Fibroblast of skin of right quadriceps (primary cell): ENCODE measurements at places on chromosomes 16 and 17.

- no peak for DNase-seq
Measured at GRCh38 chr16:51305337-51305736, 154.3 kb upstream of the SALL1 start.

DNA sequence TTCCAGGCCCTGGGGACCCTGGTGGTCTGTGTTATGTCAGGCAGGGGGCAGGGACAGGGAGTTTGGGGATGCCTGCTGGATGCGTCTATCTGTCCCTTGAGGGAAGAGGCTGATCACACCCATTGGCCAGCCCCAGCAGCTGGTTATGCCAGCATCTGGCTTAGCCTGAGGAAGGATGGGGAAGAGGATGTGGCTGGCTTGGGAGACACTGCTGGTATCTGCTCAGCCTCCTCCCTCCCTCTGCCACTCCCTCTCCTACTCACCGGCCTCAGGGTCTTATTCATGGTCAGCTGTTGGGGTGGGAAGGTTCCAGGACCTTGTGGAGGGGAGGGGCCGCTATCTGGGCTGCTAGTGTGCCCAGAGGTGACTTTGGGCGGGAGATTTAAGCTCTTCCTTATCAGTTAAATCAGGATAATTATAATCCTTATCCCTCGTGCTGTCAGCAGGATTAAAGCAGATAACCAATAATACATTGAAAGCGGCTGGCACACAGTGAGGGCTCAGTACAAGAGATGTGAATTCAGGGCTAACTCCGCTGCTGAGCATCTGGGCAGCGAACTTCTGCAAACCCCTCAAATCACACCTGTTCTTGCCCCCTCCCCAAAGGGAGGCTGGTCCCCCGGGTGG is 36.0 kb upstream of the MLKL start:
- no peak for DNase-seq

DNA sequence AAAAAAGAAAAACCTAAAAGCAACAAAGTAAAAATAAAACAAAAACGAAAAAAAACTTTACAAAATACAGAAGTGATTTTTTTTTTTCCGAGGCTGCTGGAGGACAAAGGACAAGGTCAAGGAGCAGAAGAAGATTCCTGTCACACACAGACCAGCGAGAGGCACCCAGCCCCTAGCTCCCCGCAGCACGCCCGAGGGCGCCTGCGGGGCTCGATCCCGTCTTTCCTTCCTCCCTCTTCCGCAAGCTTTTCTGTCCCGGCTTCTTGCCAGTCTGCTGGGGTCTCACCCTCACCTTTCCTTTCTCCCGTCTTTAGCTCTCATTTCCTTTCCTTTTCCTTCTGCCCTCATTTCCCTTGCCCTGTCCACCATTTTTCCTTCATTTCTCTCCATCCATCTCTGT is 66.1 kb upstream of the DNAH17 start:
- DNase-seq, result no peak

GRCh38 chr17:67322042-67322787 is 44.2 kb downstream of the PSMD12 start:
- DNase-seq, result no peak

DNA sequence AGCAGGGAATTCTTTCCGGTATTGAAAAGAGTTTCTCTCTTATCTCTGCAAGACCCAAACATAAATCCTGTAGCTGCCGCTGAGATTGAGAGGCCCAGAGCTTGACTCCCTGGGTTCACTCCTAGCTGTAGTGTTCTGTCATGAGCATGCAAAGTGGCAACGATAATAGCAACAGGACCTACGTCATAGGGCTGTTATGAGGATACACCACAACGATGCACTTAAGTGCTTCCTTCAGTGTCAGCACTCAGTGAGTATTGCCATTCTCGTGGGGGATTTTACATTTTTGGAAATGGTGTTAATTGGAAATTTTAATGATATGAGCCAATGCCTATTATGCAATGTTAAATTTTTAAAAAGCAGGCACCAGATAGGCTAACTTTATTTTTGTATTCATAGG is 199.8 kb downstream of the CYLD start:
- DNase-seq, result no peak

DNA sequence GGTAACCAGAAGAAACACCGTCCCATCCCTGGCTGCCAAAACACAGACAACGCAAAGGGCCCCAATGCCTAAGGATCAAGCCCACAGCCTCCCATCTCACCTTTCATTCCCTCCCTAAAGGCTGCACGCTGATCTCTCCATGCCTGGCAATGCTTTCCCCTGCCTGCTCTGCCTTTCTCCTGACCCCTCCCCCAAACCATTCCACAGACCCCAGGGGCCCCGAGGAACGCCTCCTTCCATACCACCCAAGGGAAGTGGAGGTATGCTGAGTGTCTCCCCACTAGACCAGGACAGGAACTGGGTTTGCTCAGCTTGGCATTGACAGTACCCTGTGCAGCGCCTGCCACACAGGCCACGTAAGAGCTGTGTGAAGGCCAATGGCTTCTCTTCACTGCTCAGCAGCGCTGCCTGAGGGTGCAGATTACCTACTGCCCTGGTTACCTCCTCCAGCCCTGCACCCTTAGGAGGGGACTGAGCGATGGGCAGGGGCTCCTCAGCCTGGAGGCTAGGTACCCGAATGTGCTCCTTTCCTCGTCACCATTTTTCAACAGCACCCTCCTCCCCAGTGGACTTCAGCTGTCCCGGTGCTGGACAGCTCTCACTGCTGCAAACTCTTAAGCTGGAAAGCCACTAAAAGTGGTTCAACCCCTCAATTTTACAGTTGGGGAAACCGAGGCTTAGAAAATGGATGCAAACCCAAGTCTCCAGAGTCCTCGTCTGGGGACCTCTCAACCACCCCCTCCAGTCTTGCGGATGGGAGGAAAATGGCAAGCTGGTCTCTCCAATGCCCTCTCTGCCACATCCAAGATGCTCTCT is 45.0 kb downstream of the SRCIN1 start:
- DNase-seq, result peak; percentile 9

- DNase-seq, result peak; percentile 83
Measured at GRCh38 chr16:88784074-88784855, 755 bp downstream of the PIEZO1 start.

GRCh38 chr17:46790216-46790615 is 28.3 kb downstream of the WNT3 start:
- no peak for DNase-seq

DNA sequence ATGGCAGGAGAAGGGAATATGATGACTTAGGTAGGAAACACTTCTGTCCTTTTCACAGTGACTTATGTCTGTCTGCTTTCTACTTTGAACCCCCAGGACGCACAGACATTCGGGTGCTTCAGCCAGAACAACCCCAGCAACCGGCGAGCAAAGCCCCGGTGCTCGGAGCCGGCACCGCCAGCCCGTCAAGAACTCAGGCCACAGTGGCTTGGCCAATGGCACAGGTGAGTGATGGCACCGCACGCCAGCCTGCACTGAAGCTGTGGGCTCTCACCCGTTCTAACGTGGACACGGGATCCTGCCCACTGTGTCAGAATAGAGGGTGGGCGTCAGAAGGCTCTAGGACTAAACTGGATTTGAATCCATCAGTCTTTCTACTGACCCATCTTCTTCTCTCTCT is 79.4 kb upstream of the CLEC18A start:
- no peak for DNase-seq

GRCh38 chr17:39104046-39104445 is 47.4 kb downstream of the PLXDC1 start:
- DNase-seq, result no peak

DNA sequence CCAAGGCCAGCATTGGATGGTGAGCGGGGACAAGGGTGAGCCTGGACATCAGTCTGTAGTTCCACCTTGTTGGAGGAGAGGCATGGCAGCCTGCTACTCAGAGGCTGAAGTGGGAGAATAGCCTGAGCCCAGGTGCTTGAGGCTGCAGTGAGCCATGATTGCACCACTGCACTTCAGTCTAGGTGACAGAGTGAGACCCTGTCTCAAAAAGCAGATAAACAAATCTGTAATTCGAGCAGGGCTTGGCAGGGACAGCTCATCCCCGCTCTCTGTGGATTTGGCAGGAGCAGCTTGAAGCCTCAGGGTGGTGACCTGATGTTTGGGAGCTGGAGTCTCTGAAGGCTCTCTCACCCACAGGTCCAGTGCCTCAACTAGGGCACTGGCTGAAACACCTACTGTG is 38.6 kb upstream of the ZCCHC14 start:
- DNase-seq, result no peak

DNA sequence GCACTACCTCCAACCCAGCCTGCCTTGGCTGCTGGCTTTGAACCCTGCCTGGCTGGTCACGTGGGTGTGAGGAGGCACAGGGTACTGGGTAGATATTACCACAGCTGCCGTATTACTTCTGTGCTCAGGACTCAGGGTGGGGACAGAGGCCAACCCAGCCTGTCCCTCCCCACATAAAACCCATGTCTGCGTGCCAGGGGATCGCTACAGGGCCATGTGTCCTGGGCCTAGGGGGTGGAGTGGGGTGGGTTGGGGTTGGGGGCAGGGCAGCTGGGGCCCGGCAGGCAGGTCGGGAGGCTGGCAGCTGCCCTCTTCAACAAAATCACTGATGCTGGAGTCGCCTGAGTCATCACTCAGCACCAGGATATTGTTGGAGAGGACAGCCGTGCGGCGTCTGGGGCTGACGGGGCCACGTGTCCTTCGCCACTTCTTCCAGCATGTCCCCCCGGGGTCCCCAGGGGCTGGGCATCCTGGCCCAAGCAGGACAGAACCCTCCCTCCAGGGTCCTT is 39.7 kb upstream of the PVALEF start:
- no peak for DNase-seq

DNA sequence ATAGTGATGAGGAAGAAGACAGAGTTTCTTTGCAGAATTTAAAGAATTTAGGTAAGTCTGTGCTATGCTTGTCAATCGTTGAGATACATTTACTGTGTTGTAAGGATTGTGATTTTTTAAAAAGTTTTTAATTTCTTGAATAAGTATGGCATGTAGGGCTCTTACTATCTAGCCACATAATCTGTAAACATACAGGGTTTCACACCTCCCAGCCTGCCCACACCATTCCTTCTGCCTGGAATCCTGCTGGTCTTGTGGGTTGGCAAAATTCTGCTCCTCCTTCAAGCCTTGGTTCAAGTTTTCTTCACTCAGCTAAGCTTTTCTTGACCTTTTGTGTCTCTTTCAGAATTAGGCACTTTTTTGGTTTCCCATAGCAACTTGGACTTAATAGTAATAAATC is 7.5 kb downstream of the ZNHIT3 start:
- DNase-seq, result no peak

- DNase-seq, result peak; percentile 44
Measured at GRCh38 chr17:32461853-32462617, 17.7 kb downstream of the PSMD11 start.

DNA sequence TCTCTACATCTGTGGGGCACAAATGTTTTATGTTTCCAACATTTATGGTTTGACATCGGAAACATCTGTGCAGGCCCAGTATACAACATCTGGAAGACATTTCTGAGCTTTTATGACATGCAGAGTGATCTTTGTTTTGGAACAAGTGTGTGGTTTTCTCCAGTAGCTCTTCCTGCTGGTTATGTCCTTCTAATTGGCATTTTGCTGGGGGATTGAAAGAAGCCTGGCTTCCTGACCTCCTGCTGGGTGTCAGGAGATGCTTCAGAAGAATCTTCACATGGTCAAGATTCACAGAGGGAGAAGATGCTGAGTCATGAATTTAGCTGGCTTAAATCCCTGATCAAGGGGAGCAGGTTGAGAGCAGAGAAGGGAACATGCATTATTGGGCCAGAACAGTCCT is 279.5 kb upstream of the MYOCD start:
- DNase-seq, result peak; percentile 79

DNA sequence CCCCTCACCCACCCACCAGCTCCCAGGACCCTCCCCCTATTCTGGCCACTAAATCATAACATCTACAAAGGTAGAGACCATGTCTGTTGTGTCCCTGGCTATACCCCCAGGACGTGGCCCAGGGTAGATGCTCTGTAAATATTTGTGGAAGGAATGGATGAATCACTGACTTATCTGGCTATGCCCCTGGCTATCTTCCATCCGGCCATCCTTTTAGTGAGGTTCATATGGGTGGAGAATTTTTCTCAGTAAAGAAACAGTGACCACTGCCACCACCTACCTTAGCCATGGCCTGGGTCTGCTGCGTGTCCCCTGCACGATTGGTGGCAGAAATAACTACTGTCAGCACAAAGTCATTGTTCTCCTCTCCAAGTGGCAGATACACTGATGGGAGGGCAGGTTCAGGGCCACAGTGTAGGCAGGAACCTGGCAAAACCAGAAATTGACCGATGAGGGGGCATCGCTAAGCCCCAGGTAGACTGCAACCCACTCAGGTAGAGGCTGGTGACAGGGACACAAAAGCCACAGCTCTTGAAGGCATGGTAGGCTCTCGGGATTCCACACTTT is 63.1 kb upstream of the BCO1 start:
- peak; percentile 57 for DNase-seq

GRCh38 chr16:47045023-47045422 is 71.5 kb upstream of the DNAJA2 start:
- no peak for DNase-seq

GRCh38 chr17:69560987-69561441 is 146.5 kb downstream of the MAP2K6 start:
- DNase-seq, result no peak

DNA sequence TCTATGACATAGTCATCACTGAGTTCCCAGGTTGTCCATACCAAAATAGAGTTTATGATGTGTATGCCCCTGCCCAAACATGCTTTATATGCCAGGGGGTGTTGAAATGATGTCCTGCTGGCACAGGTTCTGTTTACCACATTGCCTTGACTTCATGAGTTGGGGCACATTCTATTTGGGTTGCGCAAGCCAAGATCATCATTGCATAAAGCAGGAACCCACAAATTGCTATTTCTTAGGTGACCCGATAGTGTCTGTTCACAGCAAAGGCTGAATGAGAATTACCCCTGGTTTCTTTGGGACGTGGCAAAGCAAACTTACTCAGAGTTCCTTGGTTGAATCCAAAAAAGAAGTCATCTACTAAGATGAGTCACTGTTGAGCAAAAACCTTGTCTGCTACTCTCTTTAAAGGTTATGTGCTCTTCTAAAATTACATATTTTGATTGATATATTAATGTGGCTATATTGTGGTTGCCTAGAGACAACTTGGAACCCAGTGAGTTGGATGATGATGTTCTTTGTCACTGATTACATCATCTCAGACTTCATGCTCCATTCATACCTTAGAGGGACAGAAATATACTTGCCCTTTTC is 912.6 kb upstream of the SOX9 start:
- peak; percentile 90 for DNase-seq

DNA sequence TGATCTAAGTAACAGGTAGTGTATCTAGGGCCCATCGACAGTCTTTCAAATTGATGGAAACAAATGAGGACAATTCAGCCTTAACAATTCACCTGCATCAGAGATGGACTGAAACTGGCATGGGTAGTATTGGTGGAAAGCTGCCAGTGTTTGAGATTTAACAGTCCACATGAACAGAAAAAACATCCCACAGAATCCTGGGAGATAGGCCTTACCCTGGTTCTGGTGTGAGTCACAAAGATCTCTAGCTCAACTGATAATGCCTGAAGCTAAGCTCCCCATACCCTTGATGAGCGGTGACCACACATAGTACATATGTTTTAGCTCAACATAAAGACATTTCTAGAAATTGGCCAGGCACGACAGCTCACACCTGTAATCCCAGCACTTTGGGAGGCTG is 21.9 kb downstream of the CRK start:
- DNase-seq, result no peak
